ENCODE measurements at places on chromosomes 3 and 15.

DNA sequence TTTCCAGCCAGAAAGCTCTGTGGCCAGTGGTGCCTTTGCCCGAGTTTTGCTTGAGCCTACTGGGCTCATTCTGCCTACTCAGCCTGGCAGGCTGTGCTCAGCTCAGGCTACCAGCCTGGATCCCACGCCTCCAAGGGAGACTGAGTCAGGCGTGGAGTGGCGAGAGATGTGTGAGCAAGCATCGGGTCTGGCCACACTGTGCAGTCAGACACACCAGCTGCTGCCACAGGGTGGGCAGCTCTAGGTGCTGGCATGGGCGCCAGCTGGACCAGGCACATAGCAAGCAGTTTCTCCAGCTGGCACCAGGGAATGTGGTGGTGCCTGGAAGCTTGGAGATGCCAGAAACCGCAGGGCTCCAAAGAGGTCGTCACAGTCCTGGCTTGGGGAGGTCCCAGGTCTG is 498.5 kb upstream of the CNTN4 start:
- DNase-seq = no peak

- no peak for DNase-seq
These were observed 32.5 kb downstream of the RSL24D1 start for GRCh38 chr15:55164284-55164683.

DNA sequence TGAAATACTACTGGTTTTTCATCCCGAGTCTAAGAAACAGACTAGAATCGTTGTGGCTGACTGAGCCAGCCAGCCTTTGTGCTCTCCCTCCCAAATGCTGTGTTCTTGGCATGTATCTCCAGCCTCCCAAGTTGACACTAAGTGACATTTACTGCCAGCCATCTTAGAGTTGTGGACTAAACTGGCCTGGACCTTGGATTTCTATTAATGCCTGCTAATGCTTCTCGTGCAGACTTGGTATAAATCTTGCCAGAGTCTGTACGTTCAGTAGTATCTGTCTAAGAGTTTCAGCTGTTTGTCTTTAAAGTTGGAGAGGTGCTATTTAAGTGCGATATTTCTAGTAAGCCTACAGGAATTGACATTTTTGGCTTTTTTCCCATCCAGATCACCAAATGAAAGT is 166.6 kb upstream of the BHLHE40 start:
- DNase-seq = no peak

- DNase-seq = no peak
These were observed 58.2 kb upstream of the SEC13 start for GRCh38 chr3:10379161-10379560.

GRCh38 chr3:192928720-192929119 is 11.1 kb upstream of the MB21D2 start:
- DNase-seq = no peak

GRCh38 chr3:160427832-160428424 is 21.7 kb downstream of the TRIM59 start:
- no peak for DNase-seq

DNA sequence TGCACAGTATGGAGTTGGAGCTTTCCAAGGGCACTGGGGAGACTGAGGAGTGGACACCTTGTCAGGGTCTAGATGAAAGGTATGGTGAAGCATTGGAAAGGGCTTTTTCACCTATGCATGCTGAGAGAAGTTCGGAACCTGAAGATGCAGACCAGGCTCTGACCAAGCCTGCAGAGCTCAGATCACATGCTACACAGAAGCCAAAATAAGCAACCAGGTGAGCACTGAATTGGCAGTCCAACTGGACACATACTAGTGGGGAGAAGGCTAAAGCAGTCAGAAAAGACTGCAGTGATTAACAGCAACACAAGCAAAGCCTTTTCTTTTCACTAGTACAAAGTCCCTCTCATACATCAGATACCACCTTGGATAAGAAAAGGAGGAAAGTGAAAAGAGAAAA is 238.3 kb upstream of the PLSCR5 start:
- no peak for DNase-seq

GRCh38 chr15:90400005-90400758 is 12.1 kb downstream of the IQGAP1 start:
- no peak for DNase-seq

DNA sequence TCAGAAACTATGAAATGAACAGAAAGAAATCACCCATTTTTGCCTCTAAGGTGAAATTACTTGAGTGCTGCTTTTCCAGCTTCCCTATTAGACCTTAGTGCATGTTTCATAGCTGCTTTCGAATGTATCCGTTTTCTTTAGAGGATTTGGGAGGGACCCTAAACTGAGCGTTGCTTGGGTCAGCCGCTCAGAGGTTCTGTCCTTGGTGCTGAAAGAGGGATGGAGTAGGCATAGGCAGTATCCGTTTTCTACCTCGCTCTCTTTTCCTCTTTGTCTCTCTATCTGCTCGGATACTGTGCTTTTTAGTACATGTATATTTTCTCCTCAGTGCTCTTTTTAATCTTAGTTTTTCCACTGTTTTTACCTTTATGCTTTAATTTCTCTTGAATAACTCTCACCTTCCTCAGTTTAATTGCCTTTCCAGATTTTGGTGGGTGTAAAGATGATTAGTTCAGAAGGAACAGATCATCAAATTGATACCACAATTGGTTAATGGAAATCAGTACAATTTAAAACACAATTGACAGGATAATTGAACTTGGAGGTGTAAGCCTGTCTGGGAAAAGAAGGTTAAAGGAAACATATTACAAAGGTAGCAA is at the start of gene DRD3:
Gene DRD3, minus strand, starts transcription at position 283 of the 599 bp plus-strand sequence. CDS start 7,060 bp downstream, outside the sequence.
- DNase-seq = no peak

GRCh38 chr3:49199239-49199899 is 28.0 kb downstream of the KLHDC8B start:
- no peak for DNase-seq

All from stimulated activated CD4-positive, alpha-beta T cell treated with anti-CD3 and anti-CD28 coated beads, TNF-alpha, amount 100 ng/mL, for 4 hours (primary cell).